ENCODE measurements at places on chromosomes 12 and 14. TPM values are rescaled to one million over a fixed set of nuclear protein-coding genes. Genes with fewer than 3 reads are reported as not detected.

TOX4 gene
- 63.8 TPM for total RNA-seq

GRCh38 chr12:24960222-24960855 lies 11.4 kb upstream of the BCAT1 start:
- DNase-seq = no peak

GRCh38 chr14:81471062-81471461 lies 62.6 kb downstream of the SEL1L start:
- no peak for DNase-seq

TRHDE gene
- 3.7 TPM for total RNA-seq

DNA sequence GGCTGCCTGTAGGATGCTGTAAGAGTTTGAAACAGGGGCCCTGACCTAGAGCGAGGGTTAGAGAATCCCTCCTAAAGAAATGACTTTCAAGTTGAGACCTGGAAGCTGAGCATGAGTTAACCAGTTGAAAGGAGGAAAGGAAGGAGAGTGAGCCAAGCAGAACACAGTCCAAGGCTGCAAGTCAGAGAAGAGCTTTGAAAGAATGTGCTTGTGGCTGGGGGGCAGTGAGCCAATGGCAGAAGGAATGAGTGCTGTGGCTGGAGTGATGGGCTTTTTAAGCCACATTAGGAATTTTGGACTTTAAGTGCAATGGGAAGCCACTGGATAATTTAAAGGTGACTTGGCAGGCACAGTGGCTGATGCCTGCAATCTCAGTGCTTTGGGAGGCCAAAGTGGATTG lies 18.1 kb downstream of the CDKN1B start:
- no peak for DNase-seq

DNA sequence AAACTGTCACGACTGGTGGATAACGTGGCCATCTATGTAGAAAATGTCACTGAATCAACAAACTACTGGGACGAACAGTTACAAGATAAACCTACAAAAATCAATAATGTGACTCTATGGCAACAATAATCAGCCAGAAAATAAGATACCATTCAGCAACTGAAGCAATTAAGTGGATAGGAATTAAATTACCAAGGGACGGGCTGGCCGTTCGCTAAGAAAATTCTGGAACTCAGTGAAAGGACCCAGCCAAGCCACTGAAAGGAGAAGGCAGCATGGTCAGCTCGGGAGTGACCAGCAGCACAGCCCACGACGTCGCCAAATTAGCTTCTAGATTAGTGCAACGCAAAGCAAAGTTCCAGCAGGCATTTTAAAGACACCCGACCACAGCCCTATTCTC lies 33.6 kb upstream of the TMEM179 start:
- DNase-seq = no peak

- DNase-seq = no peak
These were observed 777 bp downstream of the ASCL1 start for GRCh38 chr12:102958073-102958829.

PTGER2 gene
- 2.3 TPM for total RNA-seq

- peak; percentile 90 for DNase-seq
These were observed 835 bp downstream of the MYL6 start for GRCh38 chr12:56158926-56159461.

GRCh38 chr14:33430414-33431035 lies 491.8 kb downstream of the NPAS3 start:
- no peak for DNase-seq

RIPK3 gene
- 6.5 TPM for total RNA-seq

ESR2 gene
- total RNA-seq = 0.31 TPM

DNA sequence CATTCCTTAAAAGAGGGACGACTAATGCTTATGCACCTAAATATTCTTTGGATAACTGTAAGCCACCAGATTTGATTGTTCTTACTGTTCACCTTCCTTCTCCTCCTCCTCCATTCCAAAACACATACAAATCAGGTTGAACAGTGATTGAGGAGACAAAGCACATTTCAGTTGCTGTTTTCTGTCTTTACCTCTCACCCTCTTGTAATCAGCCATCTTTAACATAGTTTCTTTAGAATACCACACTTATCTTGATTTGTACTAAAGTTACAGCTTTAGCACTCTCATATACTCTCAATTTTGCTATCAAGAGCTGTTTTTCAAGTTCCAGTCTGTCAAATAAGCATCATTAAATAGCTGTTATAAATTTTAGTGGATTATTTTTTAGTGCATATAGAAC lies 338.3 kb upstream of the RGS6 start:
- no peak for DNase-seq

GRCh38 chr12:116146386-116146785 lies 131.1 kb downstream of the MED13L start:
- no peak for DNase-seq

TDRD9 gene
- total RNA-seq = 12.1 TPM

- no peak for DNase-seq
These were observed 23.6 kb downstream of the NR1H4 start for GRCh38 chr12:100497105-100497795.

DNA sequence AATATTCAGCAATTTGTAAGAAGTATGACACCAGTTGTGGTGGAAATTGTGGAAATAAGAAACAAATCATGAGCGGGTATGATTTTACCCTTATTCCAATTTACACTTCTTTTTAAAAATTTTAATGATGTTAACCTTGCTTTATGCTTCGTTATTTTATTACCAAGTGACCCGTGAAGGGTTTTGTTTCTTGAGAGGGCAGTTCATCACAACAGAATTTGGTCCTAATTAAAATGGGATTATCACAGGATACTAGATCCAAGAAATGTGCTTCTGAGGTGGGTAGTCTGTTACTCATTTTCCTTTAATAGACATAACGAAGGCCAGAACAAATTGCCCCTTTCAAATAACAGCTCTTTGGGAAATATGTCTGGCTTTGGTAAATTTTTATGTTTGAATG lies 25.5 kb upstream of the RASSF8 start:
- DNase-seq = no peak

- no peak for DNase-seq
These were observed 72.0 kb downstream of the PAPOLA start for GRCh38 chr14:96574171-96574632.

JAG2 gene
- total RNA-seq = 25.5 TPM

OR6J1 gene
- not detected for total RNA-seq

CDKN1B gene
- 23.7 TPM for total RNA-seq

All from left cardiac atrium (tissue), 4 donors.